NCI-H460 (cell line): ENCODE measurements at places on chromosomes 4 and X. TPM values are rescaled to one million over a fixed set of nuclear protein-coding genes. Genes with fewer than 3 reads are reported as not detected.

Gene UTP14A
- 50.9 and 53.6 TPM in 2 replicates for total RNA-seq

Gene PHOX2B
- total RNA-seq: not detected in 2 replicates

Gene NPY2R
- not detected in 2 replicates for total RNA-seq

Gene FAM47E
- 0.30 and 0.78 TPM in 2 replicates for total RNA-seq

Gene GPR119
- total RNA-seq: not detected in 2 replicates

Gene TLR3
- 1.9 and 3.3 TPM in 2 replicates for total RNA-seq

Gene MXD4
- 8.6 and 12.8 TPM in 2 replicates for total RNA-seq

Gene OPHN1
- 3.0 and 3.6 TPM in 2 replicates for total RNA-seq

Gene FHIP1A
- total RNA-seq: 0.10 and 0.12 TPM in 2 replicates

Gene ZNF518B
- 14.1 and 15.6 TPM in 2 replicates for total RNA-seq

Gene PNMA3
- not detected in 2 replicates for total RNA-seq

Gene CMC4
- total RNA-seq: 27.0 and 28.1 TPM in 2 replicates

Gene MAGEB6
- total RNA-seq: not detected in 2 replicates

Gene ODAM
- not detected in 2 replicates for total RNA-seq

Gene CDKL2
- 1.1 and 2.2 TPM in 2 replicates for total RNA-seq

Gene RHOH
- 3.9 and 7.3 TPM in 2 replicates for total RNA-seq

Gene F8A1
- 20.6 and 25.8 TPM in 2 replicates for total RNA-seq

Gene RIBC1
- total RNA-seq: 1.2 and 1.5 TPM in 2 replicates

Gene EGF
- total RNA-seq: 13.6 and 15.6 TPM in 2 replicates

Gene TMEM164
- 24.2 and 24.9 TPM in 2 replicates for total RNA-seq

Gene UGT2B15
- total RNA-seq: not detected in 2 replicates

Gene CSAG3
- not detected in 2 replicates for total RNA-seq

Gene P2RY10
- not detected in 2 replicates for total RNA-seq

Gene CXorf66
- not detected in 2 replicates for total RNA-seq

Gene ZMAT1
- total RNA-seq: 2.0 and 2.3 TPM in 2 replicates
